ENCODE measurements at places on chromosomes 3 and 15. TPM values are rescaled to one million over a fixed set of nuclear protein-coding genes. Genes with fewer than 3 reads are reported as not detected.
A peak's percentile ranks its signal among the peaks of the same experiment; 100 is the strongest.

MUC20 gene
- total RNA-seq = not detected

HAPLN3 gene
- 0.27 TPM for total RNA-seq

DNA sequence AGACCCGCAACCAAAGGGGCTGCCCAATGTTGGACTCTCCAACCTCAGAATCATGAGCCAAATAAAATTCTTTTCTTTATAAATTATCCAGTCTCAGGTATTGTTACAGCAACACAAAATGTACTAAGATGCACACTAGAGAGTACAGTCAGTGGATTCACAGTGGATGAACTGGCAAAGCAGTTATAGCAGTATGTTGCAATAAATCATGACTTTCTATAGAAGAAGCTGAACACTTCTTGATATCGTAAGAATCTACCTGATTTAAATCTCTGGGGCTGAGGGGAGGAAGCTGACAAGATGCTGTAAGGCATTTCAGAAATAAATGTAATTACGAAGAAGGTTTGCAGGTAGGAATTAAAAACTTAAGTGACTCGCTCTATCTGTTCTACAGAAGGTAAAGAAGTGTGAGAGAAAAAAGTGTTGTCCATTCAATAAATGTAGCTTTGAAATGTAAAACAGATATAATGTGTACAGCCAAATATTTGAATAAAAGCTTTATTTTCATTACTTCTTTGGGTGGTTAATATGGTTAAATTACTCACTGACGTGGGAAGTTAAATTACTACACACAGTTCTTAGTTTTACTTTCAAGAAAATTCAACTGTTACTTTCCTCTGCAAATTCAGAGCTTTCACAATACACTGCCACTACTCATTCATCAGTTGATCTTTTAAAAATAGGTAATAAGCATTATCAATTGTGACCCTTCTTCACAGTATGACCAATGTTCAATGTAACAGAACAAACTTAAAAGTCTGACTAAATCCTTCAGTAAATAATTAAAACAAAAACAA, 439.1 kb downstream of the SHQ1 start:
- no peak overlapping the region for H3K27ac ChIP-seq
- peaks cover 33% of the 10 kb centered on the region for H3K4me1 ChIP-seq
- H3K36me3 ChIP-seq = no peaks in the 10 kb centered on the region
- DNase-seq = no peak
- peaks cover 2% of the 10 kb centered on the region for H3K27me3 ChIP-seq
- no peak overlapping the region for H3K4me3 ChIP-seq

DNA sequence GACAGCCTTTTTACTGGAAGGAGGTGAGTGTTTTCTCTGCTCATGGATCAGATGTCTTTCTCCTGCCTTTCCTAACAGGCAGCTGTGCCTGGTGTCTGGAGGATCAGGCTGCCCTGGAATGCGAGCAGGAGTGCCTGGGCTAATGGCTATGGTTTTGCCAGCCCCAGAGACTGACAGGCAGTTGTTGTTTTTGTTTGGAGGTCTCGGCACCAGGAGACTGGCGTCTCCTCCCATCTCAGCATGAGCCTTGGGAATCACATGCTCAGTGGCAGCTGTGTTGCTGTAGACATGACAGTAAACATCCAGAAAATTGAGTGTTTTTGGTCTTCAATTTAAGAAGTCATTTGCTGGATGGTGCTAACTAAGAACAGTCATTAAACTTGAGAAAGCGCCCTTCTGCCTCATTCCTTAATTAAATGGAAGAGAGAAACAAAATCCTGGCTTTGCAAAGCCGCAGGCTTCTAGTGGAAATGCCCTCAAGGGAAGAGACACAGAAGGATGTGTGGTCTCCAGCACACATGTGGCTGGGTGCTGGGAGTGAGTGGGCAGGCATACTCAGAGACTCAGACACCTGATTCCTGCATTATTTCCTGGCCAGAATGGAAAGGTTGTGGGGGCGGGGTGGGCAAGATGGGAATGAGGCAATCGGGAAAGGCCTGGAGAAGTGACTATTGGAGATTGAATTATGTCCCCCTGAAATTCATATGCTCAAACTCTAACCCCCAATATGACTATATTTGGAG, 97.0 kb upstream of the NMNAT3 start:
- peaks cover 5% of the 10 kb centered on the region for H3K27me3 ChIP-seq
- H3K4me1 ChIP-seq = peaks cover 14% of the 10 kb centered on the region
- peaks cover 5% of the 10 kb centered on the region for H3K36me3 ChIP-seq
- peak; percentile 29 for DNase-seq
- no peak overlapping the region for H3K27ac ChIP-seq

DNA sequence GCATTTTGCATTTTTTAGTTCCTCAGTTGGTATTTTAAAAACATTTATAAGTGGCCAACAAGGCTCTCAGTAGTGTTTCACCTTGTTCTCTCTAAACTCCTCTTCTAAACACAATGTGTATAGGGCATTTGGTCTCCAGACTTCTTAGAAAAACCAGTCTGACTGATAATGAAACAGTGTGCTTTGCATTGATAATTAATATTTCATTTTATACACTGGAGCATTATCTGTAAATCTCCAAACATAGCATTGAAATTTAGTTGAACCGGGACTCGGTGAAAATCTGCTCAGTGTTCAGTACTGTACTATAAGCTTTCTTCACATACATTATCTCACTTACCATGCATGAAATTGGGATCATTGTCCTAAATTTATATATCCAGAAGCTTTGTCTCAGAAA, 53.6 kb downstream of the SETD5 start:
- H3K4me1 ChIP-seq = no peaks in the 10 kb centered on the region
- H3K27me3 ChIP-seq = no peaks in the 10 kb centered on the region
- no peak overlapping the region for H3K27ac ChIP-seq
- DNase-seq = no peak
- H3K4me3 ChIP-seq = no peak overlapping the region
- no peaks in the 10 kb centered on the region for H3K36me3 ChIP-seq

DNA sequence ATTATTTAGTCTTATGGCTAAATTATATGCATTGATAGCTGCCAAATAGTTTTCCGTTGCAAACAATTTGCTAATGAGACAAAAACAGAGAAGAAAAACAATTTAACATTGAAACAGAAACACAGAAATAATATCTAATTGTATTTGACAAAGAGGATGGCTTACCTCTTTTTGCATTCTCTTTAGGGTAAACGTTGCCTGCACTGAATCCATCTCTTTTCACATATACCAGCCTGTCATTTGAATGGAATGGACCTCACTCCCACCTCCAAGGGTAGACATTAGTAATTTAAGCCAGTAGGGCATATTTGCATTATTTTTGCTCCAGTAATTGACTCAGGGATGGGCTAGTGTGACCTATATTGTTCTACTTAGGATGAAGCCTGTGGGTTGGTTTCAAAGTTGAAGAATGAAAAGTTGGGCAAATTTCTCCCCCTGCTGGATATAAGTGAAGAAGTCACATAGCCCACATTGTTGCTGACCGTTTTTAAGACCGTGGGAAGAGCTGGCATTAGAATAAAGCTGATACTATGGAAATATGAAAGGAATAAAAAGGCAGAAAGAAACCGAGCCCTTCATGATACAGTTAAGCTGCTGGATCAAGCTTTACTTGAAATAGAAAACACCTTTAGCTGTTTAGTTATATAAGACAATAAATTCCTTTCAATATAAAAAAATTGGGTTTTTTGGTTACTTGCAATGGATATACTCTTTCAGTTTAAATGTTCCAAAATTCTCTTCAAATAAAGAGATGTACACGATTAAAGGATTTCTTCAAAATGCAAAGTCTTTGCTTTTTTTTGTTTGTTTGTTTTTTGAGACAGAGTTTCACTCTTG, 26.9 kb downstream of the PIERCE2 start:
- H3K36me3 ChIP-seq = no peaks in the 10 kb centered on the region
- H3K4me1 ChIP-seq = no peaks in the 10 kb centered on the region
- no peak overlapping the region for H3K27ac ChIP-seq
- H3K27me3 ChIP-seq = peaks cover 1% of the 10 kb centered on the region

ANKRD63 gene
- total RNA-seq = not detected

- peaks cover 11% of the 10 kb centered on the region for H3K4me1 ChIP-seq
- no peak overlapping the region for H3K4me3 ChIP-seq
- DNase-seq = no peak
- no peaks in the 10 kb centered on the region for H3K27me3 ChIP-seq
- no peaks in the 10 kb centered on the region for H3K36me3 ChIP-seq
- no peak overlapping the region for H3K27ac ChIP-seq
Measured at GRCh38 chr3:117927825-117928224, 1106.8 kb downstream of the IGSF11 start.

- peaks cover 7% of the 10 kb centered on the region for H3K36me3 ChIP-seq
- peak; percentile 86 for DNase-seq
- H3K4me1 ChIP-seq = peaks cover 4% of the 10 kb centered on the region
- H3K4me3 ChIP-seq = peak within 1 kb of the TSS; percentile 90
Measured at GRCh38 chr3:56683122-56683817, at the start of gene TASOR. TASOR (minus strand) TSS chr3:56683265; CDS start chr3:56683006, 259 bp downstream.

MED12L gene
- total RNA-seq = 7.8 TPM

ZDHHC3 gene
- total RNA-seq = 52.4 TPM

SLITRK3 gene
- not detected for total RNA-seq

DNA sequence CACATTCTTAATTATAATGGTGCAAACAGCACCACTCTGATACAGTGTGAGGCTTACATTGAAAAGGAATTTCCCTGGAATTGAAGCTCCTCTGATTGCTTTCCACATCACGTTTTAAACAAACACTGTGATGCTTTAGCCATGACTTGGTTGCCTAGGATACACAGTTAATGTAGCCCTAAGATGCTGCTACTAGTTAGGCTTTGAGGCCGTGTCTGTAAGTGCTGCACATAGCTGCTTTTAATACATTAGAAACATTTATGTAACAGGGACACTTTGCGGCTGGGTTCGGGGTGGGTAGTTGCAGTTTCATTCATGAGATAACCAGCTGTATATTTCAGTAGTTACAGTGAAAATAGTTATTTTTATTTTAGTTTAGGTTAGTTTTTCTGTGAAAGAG, 334.7 kb downstream of the NLGN1 start:
- H3K27ac ChIP-seq = no peak overlapping the region
- H3K27me3 ChIP-seq = no peaks in the 10 kb centered on the region
- no peak overlapping the region for H3K4me3 ChIP-seq
- H3K4me1 ChIP-seq = peaks cover 8% of the 10 kb centered on the region
- no peaks in the 10 kb centered on the region for H3K36me3 ChIP-seq

NAALADL2 gene
- 1.6 TPM for total RNA-seq

GRCh38 chr3:182755712-182756111, 37.6 kb upstream of the ATP11B start:
- no peak overlapping the region for H3K27ac ChIP-seq
- no peaks in the 10 kb centered on the region for H3K27me3 ChIP-seq
- H3K4me1 ChIP-seq = no peaks in the 10 kb centered on the region
- no peaks in the 10 kb centered on the region for H3K36me3 ChIP-seq

GRCh38 chr15:58221591-58222241, 83.5 kb downstream of the AQP9 start:
- DNase-seq = peak; percentile 34
- no peak overlapping the region for H3K4me3 ChIP-seq
- H3K27me3 ChIP-seq = peaks cover 2% of the 10 kb centered on the region

GRCh38 chr3:52055537-52056351, 627 bp downstream of the DUSP7 start:
- peaks cover 7% of the 10 kb centered on the region for H3K27me3 ChIP-seq
- no peaks in the 10 kb centered on the region for H3K36me3 ChIP-seq
- peak; percentile 76 for DNase-seq
- H3K27ac ChIP-seq = peak overlapping the region; percentile 64
- peaks cover 17% of the 10 kb centered on the region for H3K4me1 ChIP-seq
